ENCODE measurements at places on chromosomes 6 and 20. TPM values are rescaled to one million over a fixed set of nuclear protein-coding genes. Genes with fewer than 3 reads are reported as not detected.

The CCN6 gene
- 2.5 TPM for polyA plus RNA-seq

DNA sequence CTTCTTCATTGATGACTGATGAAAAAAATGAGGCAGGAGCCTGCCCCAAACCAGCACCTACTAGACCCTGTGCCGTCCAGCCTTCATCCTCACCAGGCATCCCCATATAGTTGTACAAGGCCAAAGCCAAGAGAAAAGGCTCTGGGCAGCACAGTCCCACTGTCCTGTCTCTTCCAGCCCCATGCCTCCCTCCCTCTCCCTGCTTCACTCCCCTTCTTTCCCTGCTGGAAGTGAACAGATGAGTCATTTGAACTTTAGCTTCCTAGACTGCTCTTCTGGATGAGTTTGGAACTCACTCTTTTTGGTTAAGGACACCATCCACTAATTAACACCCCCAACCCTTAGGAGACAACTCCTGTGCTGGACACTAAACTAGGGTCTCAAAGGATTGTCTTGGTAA, 235.2 kb downstream of the LRFN2 start:
- DNase-seq: no peak

- DNase-seq: no peak
These were observed 270.2 kb upstream of the TFAP2D start for GRCh38 chr6:50443144-50443543.

The GPR63 gene
- polyA plus RNA-seq: 3.4 TPM

GRCh38 chr20:20386192-20386591, 18.3 kb downstream of the INSM1 start:
- no peak for DNase-seq

GRCh38 chr6:47064274-47064673, 22.1 kb upstream of the ADGRF1 start:
- DNase-seq: no peak

The SLC22A16 gene
- polyA plus RNA-seq: 0.93 TPM

DNA sequence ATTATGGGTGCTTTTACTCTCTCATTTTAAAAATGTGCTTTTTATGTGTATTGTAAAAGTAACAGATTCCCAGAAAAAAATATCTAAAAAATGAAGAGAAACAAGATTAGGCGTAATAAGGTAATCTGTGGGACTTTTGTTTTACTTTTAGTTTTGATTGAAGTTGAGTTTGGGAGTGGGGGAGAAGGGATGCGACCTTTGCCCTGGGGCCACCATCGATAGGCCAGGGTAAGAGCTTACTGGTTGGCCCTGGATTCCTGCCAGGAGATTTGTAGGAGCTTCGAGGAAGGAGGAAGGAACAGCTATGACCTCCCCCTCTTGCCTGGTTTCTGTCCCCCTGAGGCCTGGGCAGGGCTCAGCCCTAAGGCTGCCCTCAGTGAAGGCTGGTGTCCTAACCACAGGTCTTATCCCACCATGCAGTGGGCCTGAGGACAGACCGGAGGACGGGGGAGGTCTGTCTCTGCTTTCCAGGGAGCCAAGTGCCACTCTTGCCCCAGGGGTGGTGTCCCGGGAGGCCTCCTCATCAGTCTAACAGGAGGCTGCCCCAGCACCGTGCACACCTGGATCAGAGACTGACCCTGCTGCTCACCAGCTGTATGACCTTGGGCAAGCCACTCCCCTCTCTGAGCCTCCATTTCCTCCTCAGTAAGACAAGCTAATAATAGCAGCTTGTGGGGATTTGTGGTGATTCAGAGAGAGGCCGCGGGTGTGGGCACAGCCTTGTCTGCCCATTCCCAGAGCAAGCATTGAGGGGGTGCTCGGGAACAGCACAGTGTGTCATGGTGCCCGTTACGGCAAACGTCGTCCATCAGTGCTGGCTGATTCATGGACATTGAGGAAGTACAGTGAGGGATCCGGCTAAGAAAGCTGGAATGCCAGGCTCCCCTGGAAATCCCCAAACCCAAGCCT, 21.2 kb downstream of the TGM2 start:
- DNase-seq: no peak

- no peak for DNase-seq
These were observed 44.9 kb upstream of the KCNG1 start for GRCh38 chr20:51067792-51068191.

- no peak for DNase-seq
These were observed 29.2 kb downstream of the TGM2 start for GRCh38 chr20:38135651-38136420.

The GNRH2 gene
- polyA plus RNA-seq: 0.34 TPM

DNA sequence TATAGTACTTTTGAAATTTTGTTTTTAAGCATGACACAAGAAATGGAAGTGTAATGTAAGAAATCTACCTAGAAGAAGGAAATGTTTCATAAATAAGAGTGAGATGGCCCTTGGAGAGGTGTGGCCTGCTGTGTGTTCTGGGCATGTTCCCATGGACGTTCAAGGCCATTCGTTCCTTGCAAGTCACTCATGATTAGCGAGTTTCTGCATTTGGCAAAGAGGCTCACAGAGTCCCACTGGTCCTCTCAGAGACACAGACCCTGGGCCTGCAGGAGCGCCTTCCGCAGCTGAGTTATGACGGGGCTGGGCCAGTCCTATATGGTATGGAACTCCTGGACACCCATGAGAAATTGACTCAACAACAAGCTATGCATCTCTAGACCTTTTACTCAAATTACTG, 7.2 kb downstream of the THBS2 start:
- DNase-seq: no peak

DNA sequence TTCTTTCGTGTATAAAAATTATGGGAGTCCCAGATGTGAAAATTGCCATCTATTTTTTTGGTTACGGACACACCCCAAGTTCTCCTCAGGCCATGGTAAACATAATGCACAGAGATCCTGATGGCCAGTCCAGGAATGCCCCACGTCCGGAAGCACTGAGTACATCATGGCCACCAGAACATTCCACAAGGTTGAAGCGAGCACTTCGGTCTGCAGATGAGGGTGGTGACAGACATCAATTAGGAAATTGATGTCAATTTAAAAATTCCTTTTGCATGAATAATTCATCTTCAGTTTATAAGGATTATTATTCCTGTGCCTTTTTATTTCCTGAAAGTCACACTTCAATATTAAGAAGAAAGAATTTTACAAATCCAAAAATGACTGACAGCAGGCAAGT, 13.2 kb upstream of the EXOC2 start:
- no peak for DNase-seq

The IRF4 gene
- 0.11 TPM for polyA plus RNA-seq

GRCh38 chr20:23544133-23544532, 24.2 kb downstream of the CST9L start:
- DNase-seq: no peak

- no peak for DNase-seq
These were observed 206.3 kb downstream of the ZDHHC14 start for GRCh38 chr6:157587127-157587926.

GRCh38 chr6:22362361-22362760, 65.5 kb upstream of the PRL start:
- peak; percentile 35 for DNase-seq

- no peak for DNase-seq
These were observed 79.8 kb upstream of the CHD6 start for GRCh38 chr20:41697861-41698559.

GRCh38 chr6:134080171-134080795, 27.9 kb upstream of the SLC2A12 start:
- DNase-seq: no peak

The MOCS1 gene
- 12.6 TPM for polyA plus RNA-seq

The RTN4IP1 gene
- polyA plus RNA-seq: 12.4 TPM

GRCh38 chr6:151012321-151013294, 147.1 kb downstream of the MTHFD1L start:
- no peak for DNase-seq

GRCh38 chr6:46953921-46954320, 32.2 kb upstream of the ADGRF5 start:
- DNase-seq: no peak

GRCh38 chr20:17641993-17642392, 40.0 kb downstream of the RRBP1 start:
- DNase-seq: no peak

- no peak for DNase-seq
These were observed 118.2 kb downstream of the CARMIL1 start for GRCh38 chr6:25397406-25397805.

GRCh38 chr6:29926413-29927274, 15.7 kb upstream of the HLA-A start:
- peak; percentile 29 for DNase-seq

The NHLRC1 gene
- 2.3 TPM for polyA plus RNA-seq

DNA sequence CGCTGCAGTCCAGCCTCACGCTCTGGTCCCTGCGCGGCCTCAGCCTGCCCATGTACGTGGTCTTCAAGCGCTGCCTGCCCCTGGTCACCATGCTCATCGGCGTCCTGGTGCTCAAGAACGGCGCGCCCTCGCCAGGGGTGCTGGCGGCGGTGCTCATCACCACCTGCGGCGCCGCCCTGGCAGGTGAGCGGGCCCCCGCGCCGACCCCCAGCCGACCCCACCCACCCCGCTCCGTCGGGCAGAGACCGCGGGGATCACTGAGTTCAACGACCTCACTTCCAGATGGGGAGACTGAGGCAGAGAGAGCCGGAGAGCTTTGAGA, 545 bp downstream of the SLC35D3 start:
- DNase-seq: no peak

DNA sequence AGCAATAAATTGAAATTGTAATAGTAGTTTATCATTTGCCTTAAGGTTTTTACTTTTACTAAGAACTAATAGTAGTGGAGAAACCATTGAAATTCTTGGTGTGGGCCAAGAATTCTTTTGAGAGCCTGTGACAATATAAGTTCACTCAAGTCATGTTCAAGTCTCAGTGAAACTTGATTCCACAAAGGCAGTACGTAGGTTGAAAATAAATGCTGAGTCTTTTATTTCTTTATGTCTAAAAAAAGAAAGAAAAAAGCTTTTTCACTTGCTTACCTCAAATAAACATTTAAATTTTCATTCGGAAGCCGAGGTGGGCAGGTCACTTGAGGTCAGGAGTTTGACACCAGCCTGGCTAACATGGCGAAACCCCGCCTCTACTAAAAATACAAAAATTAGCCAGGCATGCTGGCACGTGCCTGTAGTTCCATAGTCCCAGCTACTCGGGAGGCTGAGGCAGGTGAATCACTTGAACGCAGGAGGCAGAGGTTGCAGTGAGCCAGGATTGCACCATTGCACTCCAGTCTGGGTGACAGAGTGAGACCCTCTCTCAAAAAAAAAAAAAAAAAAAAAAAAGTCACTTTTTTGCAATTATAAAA, 57.8 kb upstream of the NELFCD start:
- no peak for DNase-seq

GRCh38 chr6:6405997-6406714, 85.7 kb upstream of the F13A1 start:
- DNase-seq: no peak

- no peak for DNase-seq
These were observed 1.3 kb downstream of the HMGA1 start for GRCh38 chr6:34237722-34238584.

The PNPLA1 gene
- 3.8 TPM for polyA plus RNA-seq

The CDH26 gene
- 0.87 TPM for polyA plus RNA-seq

- DNase-seq: no peak
These were observed 12.3 kb downstream of the PKIB start for GRCh38 chr6:122622479-122622878.

Data from renal cortex interstitium (tissue), 15 donors.